ENCODE measurements at places on chromosomes 4 and X.

GRCh38 chrX:101040197-101040596 lies 11.7 kb downstream of the TRMT2B start:
- no peak for DNase-seq

DNA sequence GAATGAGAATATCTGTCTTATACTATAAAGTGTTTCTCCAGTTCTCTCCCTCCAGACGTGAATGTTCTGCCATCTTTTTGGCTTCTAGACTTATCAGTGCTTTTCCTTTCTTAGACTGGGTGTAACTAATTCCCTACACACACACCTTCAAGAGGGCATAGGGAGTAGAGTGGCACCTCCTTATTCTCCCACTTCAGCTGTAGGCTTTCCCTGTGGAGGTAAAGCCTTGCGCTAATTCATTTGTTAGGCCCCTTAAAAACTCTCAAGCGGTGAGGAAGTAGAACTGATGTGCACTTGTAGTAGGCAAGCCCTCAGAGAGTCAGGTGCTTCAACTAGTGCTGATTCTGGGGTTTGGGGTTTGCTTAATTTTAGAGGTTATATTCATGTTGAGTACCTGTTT lies 10.0 kb downstream of the KLHL2 start:
- DNase-seq = no peak

GRCh38 chr4:72977936-72978485 lies 91.5 kb downstream of the COX18 start:
- DNase-seq = no peak

- DNase-seq = no peak
These were observed 243.4 kb upstream of the PCDH18 start for GRCh38 chr4:137775701-137776100.

DNA sequence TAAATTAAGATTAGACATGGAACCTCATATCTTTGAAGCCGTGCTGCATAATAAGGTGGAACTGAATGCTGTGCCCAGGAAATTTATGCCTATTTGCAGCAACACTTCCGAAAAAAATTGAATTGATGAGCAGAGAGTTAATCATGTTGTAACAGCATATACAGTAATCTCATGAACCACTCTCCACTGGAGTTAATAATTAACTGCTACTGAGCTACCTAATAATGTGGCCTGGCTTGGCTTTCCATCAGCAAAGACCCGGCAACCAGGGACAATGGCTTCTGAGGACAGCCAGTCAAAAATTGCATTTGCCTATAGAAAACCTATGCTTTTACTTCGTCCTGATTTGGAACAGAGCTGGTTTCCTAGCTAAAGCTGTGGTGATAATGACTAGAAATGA lies 63.8 kb upstream of the GATB start:
- DNase-seq = no peak

DNA sequence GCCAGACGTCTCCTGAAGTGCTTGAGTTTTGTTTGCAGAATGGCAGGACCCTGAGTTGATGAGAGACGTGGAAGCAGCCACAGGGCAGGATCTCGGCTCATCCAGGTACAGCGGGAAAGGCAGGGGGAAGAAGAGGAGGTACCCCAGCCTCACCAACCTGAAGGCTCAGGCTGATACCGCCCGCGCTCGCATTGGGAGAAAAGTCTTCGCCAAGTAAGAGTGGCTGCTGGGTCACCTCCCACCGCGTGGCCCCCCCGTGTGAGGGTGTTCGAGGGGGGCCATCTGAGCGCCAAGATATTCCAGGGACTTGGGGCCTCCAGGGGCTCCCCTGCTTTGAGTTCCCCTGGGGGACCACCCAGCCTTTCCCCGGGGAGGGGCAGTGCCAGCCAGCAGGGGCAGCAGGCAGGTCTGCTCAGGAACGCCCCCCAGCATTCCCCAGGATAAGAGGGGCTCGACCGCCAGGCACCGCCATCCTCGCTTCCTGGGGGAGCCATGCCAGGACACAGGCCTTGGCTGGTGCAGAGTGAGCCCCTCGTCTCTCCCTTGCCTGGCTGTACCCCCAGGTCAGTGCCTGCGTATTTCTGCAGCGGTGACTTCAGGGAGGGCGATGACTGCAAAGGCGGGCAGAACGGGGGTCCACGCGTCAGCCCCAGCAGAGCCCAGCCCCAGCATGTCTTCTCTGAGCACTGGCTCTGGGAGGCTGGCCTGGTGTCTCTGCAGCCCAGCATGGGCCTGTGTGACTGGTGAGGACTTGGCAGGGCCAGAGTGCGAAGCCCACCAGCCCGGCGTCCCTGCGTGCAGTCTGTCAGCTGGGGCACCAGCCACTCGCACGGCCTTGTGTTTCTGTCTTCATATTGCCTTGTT lies 22.3 kb downstream of the NKX1-1 start:
- DNase-seq = no peak

DNA sequence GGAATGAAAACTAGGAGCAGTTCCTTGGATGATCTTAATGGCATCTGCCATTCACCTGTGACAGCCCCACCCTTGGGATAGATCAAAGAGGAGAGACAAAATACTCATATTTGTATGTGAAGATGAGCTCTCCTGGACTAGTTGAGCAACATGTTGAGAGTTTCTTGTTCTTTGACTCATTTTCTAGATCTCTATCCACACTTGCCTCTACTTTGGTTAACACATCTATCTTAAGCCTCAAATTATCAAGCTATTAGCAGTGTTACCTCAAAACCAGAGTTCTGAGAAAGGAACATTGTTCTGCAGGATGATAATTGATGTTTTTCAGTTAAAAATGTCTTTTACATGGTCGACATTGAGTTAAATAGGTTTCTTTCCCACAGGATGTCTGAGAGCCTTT lies 94.2 kb upstream of the TEX13D start:
- no peak for DNase-seq

GRCh38 chrX:9724711-9725110 lies 40.9 kb downstream of the GPR143 start:
- no peak for DNase-seq

GRCh38 chr4:139454111-139455045 lies at the start of gene RAB33B:
RAB33B (plus strand) TSS chr4:139454121; CDS start chr4:139454196, 75 bp downstream.
- DNase-seq = no peak

DNA sequence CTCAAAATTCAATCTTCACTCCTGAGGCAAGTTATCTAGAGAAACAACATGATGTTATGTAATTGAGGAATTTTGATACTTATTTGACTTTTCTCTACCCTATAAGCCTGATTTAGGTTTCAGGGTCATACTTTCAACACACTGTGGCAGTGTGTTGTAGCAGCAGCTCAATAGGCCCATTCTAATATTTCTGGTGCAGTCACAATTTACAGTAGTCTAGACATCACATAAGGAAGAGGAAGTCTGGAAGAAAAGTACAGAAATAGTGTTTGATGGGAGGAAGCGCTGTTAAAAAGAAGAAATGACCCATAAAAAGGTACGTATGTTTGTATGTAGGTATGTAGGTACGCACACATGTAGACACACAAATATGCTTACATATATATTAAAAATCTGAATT lies 194.3 kb downstream of the ARHGAP24 start:
- DNase-seq = no peak

- DNase-seq = no peak
These were observed 614 bp downstream of the BEX3 start for GRCh38 chrX:103376979-103377324.
